ENCODE measurements at places on chromosomes 7 and 10. TPM values are rescaled to one million over a fixed set of nuclear protein-coding genes. Genes with fewer than 3 reads are reported as not detected.

DNA sequence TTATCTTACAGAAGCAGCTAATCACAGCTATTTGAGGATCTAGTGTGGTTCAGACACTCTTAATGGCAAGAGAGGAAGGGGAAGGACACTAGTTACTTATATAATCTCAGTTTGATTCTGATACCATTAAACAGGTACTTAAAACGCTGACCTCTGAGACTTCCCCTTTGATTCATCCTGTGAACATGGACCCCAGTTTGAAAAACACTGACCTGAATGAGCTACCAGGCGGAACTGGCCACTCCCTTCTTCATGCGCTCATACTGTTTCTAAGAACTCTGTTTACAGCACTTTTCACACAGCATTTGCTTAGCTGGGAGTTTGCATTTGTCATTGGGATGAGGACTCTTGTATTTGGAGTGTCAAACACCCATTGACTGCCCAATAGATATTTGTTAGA, 45.7 kb downstream of the BEND7 start:
- DNase-seq, result no peak

- no peak for DNase-seq
Measured at GRCh38 chr7:139730746-139731612, 46.8 kb downstream of the HIPK2 start.

DNA sequence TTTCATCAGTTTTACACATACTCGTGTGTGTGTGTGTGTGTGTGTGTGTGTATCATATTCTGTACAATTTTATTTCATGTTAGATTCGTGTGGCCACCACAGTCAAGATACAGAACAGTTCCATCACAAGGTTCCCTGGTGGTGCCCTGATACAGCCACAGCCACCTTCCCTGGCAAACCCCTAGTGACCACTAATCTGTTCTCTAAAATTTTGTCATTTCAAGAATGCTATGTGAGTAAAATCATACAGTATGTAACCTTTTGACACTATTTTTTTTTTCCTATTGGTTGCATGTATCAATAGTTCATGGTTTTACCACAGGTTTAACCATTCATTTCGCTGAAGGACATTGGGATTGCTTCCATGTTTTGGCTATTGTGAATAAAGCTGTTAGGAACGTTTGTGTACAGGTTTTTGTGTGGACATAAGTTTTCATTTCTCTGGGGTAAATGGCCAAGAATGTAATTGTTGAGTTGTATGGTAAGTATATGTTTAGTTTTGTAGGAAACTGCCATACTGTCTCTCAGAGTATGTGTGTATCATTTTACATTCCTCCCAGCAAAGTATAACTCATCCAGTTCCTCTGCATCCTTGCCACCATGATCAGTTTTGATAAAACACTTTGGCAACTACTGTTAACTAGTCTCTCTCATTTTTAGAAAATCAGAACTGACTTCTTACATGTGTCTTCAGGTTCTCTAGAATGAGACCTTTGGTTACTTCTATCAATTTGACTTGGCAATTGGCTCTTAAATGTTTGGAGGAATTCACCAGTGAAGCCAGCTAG, 20.6 kb downstream of the KLHDC10 start:
- DNase-seq, result no peak

DNA sequence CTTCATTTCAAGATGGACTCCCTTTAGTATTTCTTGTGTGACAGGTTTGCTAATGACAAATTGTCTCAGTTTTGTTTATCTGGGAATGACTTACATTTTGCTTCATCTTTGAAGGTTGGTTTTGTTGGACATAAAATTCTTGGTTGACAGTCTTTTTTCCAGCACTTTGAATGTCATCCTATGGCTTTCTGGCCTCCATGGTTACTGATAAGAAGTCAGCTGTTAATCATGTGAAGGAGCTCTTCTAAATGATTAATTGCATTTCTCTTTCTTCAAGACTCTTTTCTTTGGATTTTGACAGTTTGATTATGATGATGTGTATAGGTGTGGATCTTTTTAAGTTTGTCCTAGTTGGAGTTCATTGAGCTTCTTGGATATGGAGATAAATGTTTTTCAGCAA, 26.9 kb upstream of the HHEX start:
- DNase-seq, result no peak

- DNase-seq, result no peak
Measured at GRCh38 chr10:72186258-72186981, 29.4 kb upstream of the ANAPC16 start.

- DNase-seq, result peak; percentile 37
Measured at GRCh38 chr10:24208661-24209431, at the start of gene KIAA1217. KIAA1217 (plus strand) TSS chr10:24209138; CDS start chr10:24209194, 56 bp downstream.

- DNase-seq, result no peak
Measured at GRCh38 chr7:81301815-81302214, 383.0 kb upstream of the SEMA3C start.

DNA sequence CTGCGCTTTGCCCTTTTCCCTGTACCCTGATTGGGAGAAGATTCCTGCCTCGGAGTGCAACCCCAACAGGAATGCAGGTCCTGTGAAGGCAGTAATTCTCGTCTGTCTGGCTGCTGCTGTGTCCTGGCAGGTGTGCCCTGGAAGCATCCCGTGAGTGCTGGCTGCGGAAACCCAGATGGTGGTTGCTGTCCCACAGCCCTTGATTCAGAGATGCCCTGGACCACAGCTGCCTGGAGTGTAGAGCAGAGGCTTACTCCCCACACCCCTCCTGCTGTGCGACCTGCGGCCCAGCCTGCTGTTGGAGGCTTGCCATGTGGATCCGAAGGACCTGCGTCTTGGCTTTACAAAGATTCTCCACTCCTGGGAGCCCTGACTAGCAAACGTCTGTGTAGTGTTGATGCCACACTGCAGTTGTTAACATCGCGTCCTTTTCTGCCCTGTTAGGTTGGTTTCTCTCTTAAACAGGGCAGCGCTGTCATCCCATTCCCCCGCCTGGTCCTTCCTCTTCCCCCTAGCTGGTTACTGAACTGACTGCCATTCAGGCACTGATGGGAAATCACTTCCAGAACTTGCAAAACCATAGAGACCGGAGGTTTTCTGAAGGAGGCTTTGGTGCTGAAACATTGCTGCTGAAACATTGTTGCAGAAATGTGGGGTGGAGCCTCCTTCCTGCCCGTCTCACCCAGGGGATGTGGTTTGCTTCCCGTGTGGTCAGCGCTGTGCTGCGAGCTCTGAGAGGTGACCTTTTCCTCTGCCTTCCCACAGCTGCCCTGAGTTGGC, 53.3 kb downstream of the DNAJB6 start:
- no peak for DNase-seq

DNA sequence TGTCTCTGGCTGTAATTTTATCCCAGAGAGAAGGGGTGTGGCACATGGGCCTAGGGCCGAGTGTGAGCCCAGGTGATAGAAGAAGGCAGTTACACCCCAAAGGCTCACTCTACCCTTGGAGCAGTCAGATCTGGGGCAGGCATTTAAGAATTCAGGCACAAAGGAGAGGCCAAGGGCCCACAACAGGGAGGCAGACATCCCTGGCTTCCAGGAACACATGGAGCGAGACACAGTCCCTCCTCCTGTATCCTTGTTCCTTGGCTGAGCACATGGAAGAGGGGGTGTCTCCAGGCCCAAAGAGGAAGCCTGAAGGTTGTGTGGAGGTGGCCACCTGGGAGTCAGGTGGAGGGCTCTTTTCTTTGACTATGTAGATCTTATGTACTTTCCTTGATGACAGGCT, 286.2 kb downstream of the RPS24 start:
- DNase-seq, result no peak

DNA sequence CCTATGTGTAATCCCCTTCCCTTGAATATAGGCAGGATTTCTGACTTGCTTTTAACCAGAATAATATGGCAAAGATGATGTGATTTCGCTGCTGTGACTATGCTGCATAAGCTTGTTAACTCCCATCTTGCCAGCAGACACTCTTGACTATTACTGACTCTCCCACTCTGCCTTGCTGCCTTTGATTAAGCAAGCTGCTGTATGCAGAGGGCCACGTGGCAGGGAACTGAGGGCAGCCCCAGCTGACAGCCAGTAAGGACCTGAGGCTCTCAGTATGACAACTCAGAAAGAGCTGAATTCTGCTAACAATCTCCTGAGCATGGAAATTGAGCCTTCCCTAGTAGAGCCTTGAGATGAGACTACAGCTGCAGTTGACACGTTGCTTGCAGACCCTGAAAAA, 279.4 kb upstream of the CACNA2D1 start:
- no peak for DNase-seq

DNA sequence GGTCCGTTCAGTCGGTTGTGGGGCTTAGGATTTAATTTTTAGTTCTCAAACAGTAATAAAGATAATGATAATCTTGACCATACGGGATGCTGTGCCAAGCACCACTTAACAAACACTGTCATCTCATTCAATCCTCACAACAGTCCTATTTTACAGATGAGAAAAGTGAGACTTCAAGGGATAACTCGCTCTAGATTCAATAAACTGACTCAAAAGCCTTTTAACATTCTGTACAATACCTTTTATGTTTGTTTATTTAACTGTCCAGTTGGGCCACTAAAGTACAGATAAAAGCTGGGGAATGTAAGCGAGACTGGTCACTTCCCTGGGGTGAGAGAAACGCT, 437 bp upstream of the CFAP69 start:
- no peak for DNase-seq

- DNase-seq, result no peak
Measured at GRCh38 chr10:45375716-45376231, 1.8 kb downstream of the ALOX5 start.

- no peak for DNase-seq
Measured at GRCh38 chr10:4535521-4535920, 290.5 kb upstream of the AKR1E2 start.

DNA sequence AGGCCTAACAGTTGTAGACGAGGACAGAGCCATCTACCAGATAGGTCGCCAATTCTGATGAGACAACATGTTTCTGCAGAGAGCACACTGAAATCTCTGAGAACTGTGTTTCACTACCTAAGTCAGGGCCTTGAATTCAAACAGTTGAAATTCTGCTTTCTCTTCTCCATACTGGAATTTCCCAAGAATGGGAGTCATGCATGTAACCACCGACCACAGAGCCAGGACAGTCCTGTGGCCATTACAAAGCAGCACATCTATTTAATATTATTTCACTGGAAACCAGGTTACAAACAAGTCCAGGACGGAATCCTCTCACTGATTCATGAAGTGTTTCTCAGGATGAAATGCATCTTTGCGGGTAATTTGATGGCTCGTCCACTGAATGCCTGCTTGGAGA, 62.0 kb upstream of the ST8SIA6 start:
- no peak for DNase-seq

- peak; percentile 87 for DNase-seq
Measured at GRCh38 chr7:90211391-90212148, at the start of gene STEAP2. STEAP2 (plus strand) TSS chr7:90211740; CDS start chr7:90225083, 13,343 bp downstream.

- DNase-seq, result no peak
Measured at GRCh38 chr10:78260680-78261079, 227.0 kb downstream of the RPS24 start.

The ARMC3 gene
- not detected for total RNA-seq

The CRPPA gene
- total RNA-seq, result 4.4 TPM

The PPP1R17 gene
- total RNA-seq, result not detected

The CFAP70 gene
- total RNA-seq, result 0.08 TPM

The HOXA6 gene
- total RNA-seq, result not detected

The GPR85 gene
- total RNA-seq, result 7.1 TPM
